ENCODE measurements at places on chromosomes 4 and X.

DNA sequence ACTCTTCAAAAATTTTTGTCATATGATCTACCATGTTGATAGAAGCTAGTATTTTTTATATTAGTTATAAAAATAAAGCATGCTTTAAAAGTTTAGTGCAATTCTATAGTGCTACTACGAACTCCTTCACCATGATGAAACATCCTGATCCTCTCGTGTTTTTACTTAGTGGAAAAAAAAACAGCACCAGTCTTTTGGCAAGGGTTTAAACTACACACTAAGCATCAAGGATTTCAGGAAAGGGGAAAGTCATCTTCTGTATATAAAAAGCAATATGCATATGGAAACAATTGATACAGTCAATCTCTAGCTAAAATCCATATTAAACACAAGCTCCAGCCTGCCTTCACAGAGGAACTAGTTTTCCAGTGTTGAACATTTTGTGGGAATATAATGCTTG is 18.7 kb downstream of the CHM start:
- DNase-seq = no peak

- no peak for DNase-seq
Measured at GRCh38 chr4:113556382-113557134, 205.0 kb downstream of the CAMK2D start.

- no peak for DNase-seq
Measured at GRCh38 chr4:139781066-139781465, 115.4 kb downstream of the MGST2 start.

DNA sequence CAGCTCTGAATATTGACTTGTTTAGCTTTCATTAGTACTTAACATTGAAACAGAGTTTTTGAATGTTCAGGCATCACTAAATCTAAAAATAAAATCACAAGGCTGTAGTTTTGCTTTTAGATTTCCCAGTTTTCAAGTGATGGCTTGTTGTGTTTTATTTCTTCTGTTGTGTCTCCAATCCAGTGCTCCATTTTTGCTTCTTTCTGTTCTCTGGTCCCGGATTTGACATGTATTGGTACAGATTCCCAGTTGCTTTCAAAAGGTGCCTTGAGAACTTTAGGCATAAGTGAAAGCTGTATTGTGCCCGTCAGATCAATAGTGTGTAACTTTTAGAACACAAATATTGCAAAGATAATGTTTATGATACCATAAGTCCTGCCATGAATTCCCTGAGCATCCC is 53.2 kb downstream of the ARHGAP10 start:
- DNase-seq = no peak

- no peak for DNase-seq
Measured at GRCh38 chrX:123422875-123423274, 238.8 kb downstream of the GRIA3 start.

DNA sequence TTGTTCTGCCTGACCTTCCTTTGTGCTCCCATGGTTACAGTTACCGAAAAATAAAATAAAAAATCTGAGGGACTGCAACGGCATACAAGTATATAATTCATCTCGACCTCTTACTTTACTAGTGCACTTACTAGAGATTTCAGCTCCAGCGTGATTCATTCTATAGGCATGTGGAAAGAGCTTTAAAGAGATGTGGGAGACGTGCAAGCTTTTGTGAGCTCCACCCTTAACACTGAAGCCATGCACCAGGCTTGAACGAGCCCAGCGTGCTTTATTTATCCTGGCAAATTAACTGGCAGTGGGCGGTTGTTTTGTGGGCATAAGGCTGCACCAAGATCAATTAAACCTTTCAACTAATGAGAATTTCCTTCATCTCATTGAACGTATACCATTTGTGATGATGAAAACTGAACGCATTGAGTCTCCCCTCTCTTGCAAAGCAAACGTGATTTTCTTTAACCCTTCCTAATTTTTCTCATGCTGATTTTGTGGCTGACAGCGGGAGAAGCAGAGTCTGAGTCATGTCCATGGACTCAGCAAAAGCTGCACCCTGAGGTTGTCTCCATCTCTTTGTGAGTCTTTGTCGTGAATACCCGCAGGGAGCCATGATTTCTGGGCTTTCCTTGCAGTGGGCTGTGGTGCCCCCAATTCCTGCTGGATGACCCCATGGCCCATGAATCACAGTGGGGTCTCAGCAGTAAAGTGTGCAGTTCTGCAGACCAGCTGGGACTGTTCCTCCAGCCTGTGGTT is 60.1 kb downstream of the MXRA5 start:
- DNase-seq = no peak

DNA sequence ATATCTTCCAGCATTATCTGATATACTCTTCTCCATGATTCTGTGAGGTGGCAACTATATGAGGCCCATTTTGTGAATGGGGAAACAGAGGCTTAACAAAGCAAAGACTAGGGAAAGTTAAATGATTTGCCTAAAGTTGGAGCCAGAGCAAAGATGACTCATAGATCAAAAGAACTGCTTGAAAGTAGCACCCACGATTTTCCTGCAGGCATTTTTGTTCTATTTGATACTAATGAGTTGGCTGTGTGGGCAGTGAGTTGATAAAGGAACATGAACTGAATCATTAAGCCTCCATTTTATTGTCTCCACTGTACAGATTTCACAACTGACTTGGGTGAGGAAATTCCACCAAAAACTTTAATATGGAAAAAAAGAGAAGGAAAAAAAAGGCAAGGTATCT is 138.9 kb upstream of the IGFBP7 start:
- no peak for DNase-seq

DNA sequence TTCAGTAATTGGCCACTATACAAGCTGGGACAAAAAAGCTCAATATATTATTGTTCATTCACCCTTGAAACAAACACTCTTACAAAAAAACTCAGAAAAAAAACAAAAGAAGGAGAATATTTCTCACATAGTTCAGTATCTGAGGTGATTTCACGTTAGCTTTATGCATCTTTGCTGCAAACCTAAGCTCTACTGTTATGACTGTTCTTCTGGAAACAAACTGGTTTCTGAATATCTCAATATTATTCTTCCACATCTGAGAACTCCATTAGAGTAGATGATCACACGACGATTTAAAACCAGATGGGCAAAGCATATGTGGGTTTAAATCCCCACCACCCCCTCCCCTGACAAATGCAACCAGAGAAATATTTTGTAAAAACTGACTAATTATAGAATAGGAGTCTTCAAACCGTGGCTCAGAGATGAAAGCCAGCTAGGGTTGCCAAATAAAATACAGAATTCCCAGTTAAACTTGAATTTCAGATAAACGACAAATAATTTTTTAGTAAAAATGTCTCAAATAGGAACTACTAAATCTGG is 182.0 kb upstream of the FAM241A start:
- no peak for DNase-seq

GRCh38 chr4:37685161-37685822 is 884 bp downstream of the RELL1 start:
- DNase-seq = no peak

- no peak for DNase-seq
Measured at GRCh38 chrX:44303119-44303518, 40.4 kb downstream of the EFHC2 start.

GRCh38 chr4:113951263-113951662 is 28.2 kb downstream of the ARSJ start:
- DNase-seq = no peak

GRCh38 chr4:166174717-166175490 is 301.9 kb downstream of the TLL1 start:
- DNase-seq = no peak

- DNase-seq = no peak
Measured at GRCh38 chr4:87419578-87420249, 2.7 kb upstream of the NUDT9 start.

DNA sequence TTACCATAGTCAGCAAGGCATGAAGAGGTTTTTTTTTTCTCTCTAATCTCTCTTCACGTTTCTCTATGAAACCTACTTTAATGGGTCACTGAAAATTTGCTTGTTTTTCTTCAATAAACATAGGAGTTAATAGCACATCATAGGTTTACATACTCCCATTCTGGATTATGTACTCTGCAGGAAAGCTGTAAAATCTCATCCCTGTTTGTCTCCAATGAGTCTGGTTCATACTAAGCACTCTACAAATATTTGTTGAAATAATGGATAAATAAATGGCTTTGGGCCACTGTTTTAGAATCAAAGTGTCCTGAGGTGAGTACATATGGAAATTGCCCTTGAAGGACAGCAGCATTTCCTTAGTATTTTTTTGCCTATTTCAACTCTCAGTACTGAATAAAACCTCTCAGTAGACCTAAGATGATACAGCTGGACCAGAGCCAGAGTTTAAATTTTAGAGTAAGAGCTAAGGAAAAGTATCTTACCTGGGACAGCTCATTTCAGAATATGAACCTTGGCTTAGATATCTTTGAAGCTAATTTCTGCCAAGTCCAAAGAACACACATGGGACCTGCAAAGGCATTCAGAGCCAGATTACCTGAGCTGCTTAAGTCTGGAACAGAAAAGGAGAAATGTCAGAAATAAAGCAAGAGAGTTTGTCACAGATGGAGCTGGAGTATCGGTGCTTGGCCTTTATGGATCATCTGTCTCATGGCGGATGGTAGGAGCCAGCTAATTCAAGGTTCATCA is 34.4 kb downstream of the PF4 start:
- DNase-seq = no peak

GRCh38 chrX:149508467-149508866 is 3.4 kb upstream of the IDS start:
- no peak for DNase-seq

DNA sequence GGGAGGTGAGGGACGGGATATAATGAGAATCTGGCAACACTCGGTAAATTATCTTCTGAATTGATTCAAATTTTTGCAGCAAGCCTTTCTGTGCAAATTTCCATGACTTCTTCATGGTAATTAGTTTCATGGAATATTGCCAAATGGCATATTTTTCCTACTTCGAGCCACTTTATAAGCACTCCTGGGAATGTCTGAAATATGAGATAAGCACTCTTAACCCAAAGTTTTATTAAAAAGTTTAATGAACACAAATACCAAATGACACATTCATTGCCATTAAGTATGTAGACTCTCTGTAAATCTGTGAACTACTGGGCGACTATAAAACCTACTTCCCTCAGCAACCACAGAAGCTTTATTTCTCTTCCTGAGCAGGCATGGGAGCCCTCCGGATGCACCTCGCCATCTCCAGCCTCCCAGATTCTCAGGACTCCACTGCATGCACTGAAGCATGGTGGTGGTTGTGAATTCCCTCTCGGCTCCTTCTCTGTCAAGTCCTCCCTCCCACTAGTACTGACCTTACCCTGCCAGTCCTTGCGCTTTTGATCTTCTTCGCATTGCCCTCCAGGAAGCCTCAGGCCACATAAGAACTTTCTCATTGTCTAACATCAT is 154.4 kb upstream of the RPL34 start:
- DNase-seq = no peak

GRCh38 chr4:105709081-105709450 is 482 bp downstream of the GSTCD start:
- no peak for DNase-seq

- DNase-seq = no peak
Measured at GRCh38 chr4:20639346-20639745, 60.9 kb upstream of the PACRGL start.

GRCh38 chr4:155371432-155372043 is 5.2 kb downstream of the MAP9 start:
- no peak for DNase-seq

GRCh38 chr4:132334081-132334480 is 815.0 kb upstream of the PCDH10 start:
- DNase-seq = no peak
